ENCODE measurements at places on chromosomes 16 and 17.
A peak's percentile ranks its signal among the peaks of the same experiment; 100 is the strongest.

GRCh38 chr16:87790292-87791100, 24.7 kb upstream of the KLHDC4 start:
- DNase-seq, result peak; percentile 14

DNA sequence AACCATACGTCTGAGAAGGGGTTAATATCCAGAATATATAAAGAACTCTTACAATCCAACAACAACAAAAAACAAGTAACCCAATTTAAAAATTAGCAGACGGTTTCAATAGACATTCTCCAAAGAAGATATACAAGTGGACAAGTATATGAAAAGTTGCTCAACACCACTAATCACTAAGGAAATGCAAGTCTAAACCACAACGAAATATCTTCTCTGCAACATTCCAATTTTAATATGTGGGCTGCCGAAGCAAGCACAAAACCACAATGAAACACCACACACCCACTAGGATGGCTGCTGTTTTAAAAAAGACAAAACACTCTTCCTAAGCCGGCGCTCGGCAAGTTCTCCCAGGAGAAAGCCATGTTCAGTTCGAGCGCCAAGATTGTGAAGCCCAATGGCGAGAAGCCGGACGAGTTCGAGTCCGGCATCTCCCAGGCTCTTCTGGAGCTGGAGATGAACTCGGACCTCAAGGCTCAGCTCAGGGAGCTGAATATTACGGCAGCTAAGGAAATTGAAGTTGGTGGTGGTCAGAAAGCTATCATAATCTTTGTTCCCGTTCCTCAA, 5.9 kb upstream of the SLC13A2 start:
- no peak for DNase-seq

DNA sequence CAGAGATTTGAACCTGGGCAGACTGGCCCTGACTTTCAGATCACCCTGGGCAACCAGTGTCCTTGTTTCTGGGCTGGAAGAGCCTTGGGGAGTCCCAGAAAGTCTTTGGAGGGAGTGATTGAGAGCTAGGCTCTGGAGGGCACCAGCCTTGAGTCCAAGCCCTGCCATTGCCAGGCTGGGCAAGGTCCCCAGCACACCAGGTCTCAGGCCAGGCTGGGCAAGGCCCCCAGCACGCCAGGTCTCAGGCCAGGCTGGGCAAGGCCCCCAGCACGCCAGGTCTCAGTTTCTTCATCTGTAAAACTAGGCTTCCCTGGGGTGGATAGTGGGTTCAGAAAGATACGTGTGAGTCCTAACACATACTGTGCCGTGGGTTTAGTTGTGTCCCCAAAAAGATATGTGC, 135.0 kb downstream of the IRF8 start:
- no peak for DNase-seq

DNA sequence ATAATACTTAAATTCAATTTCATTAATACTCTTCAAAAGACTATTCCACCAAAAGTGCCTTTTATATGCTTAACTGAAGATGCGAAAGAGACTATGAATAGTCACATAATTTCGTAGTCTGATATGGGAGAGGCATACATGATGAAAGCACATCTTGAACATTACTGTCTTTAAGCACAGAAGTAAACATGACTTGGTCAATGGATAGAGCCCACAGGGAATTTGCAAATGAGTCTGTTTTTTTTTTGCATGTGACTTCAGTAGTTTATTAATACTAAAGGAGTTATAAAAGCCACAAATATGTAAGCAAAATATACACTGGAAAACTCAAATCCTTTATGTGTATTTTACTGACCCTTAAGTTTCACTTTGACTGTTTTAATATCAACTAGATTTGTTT, 15.9 kb downstream of the ADPRM start:
- no peak for DNase-seq

DNA sequence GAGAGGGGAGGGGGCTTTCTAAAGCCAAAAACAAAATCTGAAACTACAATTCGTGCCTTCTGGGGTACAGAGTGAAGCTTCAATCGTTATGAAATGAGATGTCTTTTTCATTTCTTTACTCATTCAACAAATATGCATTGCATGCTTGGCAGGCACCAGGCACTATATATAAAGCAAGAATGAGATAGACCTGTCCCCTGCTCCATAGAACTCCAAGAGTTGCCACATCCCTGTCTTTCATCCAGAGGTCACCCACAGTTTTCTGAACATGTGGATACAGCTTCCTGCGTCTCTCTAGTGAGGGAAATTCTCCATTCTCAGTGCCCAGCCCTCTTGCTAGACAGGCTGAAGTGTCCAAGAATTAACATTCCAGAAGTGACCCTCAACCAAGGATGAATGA, 343.2 kb upstream of the MAF start:
- DNase-seq, result no peak

GRCh38 chr16:86067516-86067915, 168.6 kb downstream of the IRF8 start:
- no peak for DNase-seq

- no peak for DNase-seq
Measured at GRCh38 chr17:17692353-17693252, 11.3 kb downstream of the RAI1 start.

DNA sequence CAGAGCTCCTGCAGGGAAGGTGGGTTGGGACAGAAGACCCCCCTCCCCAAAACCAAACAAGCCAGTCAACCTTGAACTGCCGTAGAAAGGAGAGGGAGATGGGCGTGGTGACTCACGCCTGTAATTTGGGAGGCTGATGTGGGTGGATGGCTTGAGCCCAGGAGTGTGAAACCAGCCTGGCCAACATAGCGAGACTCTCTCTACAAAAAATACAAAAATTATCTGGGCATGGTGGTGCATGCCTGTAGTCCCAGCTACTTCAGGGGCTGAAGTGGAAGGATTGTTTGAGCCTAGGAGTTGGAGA, 42.1 kb downstream of the NT5M start:
- DNase-seq, result no peak

DNA sequence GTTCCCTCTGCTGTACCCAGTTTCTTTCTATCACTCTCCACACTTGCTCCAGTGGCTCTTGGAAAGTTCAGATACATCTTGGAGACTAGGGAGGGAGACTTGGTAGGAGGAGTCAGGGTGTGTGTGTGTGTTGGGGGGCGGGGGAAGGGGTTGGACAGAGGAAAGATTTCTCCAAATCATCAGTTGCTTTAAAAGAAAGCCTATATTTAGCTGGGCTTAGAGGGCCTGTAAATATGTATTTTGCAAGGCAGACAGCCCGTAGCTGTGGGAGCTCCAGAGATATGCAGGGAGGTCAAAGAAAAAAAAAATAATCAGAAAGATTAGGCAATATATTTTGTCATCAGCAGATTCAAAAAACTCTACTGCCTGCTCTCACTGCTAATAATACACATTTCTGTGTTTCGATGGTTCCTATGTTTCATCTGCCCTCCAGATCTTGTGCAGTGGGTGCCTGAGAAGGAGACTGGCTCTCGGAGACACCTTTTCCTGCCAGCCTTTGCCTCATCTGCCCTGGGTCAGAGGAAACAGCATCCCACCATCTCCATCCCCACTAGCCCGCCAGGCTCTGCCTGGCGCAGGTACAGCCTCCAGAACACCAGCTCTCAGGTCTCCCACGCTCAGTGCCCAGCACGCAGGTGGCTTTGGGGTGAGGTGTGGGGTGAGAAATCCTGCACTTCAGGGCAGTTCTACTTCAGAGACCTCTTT, 4.8 kb upstream of the PPP1R9B start:
- DNase-seq, result no peak

DNA sequence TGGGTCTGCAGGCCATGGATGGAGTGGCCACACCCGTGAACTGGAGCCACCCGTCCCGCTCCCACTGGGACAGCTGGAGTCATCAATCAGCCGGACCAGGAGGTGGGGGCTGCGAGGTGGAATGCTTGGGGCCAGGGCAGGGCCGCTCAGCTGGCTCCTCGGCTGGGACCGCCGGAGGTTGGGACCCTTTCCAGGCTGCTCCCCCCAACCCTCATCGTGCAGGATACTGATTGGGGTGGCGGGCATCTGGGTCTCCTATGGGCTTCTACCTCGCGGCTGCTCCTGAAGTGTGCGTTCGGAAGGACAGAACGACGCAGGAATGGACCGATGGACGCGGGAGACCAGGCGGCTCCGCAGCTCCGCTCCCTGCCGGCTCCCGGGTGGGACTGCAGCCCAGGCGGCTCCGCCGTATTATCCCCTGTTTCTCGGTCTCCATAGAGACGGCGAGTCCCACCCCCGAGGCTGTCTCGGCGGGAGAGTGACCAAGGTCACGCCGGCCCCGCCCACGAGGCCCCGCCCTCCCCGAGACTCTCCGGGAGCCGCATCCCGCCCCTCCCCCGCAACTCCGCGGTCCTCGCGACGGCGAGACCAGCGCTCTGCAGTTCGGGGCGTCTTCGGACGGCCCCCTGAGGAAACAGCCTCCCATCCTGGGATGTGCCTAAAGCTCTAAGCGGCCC, at the start of gene TPPP3:
Gene TPPP3 (minus strand): TSS at position 388 of the 677 bp plus-strand sequence. CDS start 2,387 bp downstream, outside the sequence.
- peak; percentile 80 for DNase-seq

- DNase-seq, result no peak
Measured at GRCh38 chr17:4940555-4941318, 669 bp downstream of the RNF167 start.

- peak; percentile 22 for DNase-seq
Measured at GRCh38 chr16:3759736-3760135, 42.4 kb upstream of the TRAP1 start.

DNA sequence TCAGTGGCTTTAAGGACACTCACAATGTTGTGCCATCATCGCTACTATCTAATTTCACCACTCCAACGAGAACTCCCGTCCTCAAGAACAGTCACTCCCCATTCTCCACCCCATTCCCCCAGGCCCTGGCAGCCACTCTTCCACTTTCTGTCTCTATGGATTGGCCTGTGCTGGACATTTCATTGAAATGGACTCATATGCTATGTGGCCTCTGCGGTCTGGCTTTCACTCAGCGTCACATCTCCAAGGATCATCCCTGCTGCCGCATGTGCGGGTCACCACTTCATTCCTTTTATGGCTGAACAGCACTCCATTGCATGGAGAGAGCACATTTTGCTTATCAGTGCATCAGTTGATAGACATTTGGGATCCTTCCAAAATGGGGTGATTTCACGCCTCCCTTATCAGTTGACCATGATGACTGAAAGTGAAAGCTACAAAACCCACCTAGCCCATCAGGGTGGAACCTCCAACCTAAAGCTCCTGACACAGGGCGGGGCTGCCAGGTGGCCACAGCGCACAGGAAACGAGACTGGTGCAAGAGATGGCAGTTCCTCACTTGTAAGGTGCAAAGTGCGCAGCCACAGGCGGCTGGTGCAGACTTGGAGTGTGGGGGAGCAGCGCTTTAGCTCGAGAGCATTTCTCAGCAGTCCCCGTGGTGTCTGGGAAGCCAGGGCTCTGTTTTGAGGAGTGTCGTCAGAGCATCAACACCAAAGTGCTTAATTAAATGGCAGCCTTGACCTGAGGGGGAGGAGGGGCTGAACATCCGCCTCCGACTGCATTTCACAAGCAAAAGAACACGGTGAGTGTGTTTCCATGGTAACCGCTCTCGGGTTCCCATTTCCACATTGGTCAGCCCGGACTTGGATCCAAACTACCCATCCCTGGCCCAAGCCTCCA, 23.8 kb downstream of the COTL1 start:
- peak; percentile 68 for DNase-seq

DNA sequence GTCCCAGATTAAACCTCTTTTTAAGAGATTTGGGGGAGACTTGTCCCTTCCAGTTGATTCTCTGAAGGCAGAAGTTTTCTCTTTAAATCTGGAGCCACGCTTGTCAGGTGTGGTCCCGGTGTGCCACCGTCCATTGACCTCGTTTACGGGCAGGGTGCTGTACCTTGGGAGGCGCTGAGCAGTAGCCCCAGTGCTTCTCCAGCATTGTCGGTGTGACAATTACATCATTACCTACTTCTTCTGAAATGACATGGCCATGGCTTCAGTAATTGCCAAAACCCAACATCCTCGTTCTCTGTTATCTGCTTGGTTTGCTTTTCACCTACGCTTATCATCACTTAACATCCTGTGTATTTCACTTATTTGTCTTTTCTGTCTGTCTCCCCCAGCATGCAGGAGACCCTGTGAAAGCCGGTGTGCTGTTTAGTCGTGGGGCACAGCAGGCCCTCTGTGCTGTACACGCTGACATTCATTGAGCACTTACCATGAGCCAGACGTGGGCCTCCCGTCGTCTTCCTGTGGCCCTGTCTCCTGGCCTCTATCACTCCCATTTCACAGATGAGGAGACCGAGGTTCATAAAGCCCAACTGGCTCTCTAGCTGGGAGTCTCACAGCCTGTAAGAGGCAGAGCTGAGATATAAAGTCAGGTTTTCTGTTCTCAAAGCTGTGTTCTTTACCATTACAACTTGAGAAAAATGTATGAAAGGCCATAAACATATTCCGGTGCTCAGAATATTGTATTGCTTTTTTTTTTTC, 143.9 kb downstream of the CMIP start:
- DNase-seq, result no peak

Data from brain (organoid and tissue), 16 donors.